ENCODE measurements at places on chromosomes 6 and 20. TPM values are rescaled to one million over a fixed set of nuclear protein-coding genes. Genes with fewer than 3 reads are reported as not detected.

Gene CD40
- 15.9 TPM for total RNA-seq

Gene CABLES2
- 7.1 TPM for total RNA-seq

Gene GPX5
- not detected for total RNA-seq

Gene PSMG4
- total RNA-seq = 41.8 TPM

- DNase-seq = peak; percentile 6
Observed at GRCh38 chr6:82589509-82590206, 226.0 kb downstream of the TPBG start.

DNA sequence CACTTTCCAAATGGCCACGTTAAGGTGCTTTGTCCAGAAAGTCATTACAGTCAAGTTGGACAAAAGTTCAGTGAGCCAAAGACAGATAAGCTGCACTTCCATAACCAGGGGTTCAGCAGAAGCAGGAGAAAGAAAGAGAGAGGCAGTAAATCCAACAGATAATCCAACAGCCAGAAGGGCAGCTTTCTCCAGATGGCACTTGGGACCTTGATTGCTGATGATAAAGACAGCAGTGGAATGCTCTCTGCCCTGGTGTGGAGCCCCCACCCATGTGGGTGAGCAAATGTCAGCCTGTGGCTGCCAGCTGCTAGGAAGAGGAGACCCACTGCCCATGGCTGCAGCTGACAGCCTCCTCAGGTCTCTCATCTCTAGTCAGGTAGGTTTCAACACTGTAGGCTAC, 18.7 kb upstream of the NRSN1 start:
- no peak for DNase-seq

Gene MOG
- total RNA-seq = not detected
